Cerebellum (tissue), 4 donors: ENCODE measurements at places on chromosomes 1 and 21. TPM values are rescaled to one million over a fixed set of nuclear protein-coding genes. Genes with fewer than 3 reads are reported as not detected.

Gene DCDC2B
- not detected for total RNA-seq

- no peak for DNase-seq
These were observed 55.7 kb downstream of the HLCS start for GRCh38 chr21:36910581-36911307.

DNA sequence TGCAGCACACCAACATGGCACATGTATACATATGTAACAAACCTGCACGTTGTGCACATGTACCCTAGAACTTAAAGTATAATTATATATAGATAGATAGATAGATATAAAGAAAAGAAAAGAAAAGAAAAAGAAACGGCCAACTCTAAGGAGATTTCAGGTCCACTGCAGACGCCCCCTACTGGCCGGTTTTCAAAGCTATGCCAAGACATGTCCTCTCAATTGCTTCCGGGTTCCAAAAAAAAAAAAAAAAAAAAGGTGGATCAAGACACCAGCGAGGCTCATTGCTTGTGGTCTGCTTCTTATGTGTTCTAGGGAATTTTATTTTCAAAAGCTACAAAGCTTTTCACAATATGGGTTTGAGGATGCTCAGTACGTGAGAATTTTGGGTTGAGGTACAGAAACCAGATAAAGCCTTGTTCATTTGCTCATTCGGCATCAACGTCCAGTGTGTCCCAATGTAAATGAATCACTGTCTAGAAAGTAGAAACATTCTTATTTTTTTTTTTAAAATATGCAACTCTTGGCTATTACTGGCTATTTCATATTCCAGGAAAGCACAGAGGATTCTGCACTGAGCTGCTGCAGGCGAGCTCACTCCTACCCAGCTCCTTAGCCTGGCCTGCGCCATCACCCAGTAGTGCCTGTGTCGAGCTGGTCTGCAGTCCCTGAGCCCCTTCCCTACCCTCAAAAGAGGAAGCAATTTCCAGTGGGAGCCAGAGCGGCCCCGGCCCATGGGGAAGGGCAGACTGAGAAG is 643.0 kb downstream of the KIF26B start:
- DNase-seq: no peak

GRCh38 chr1:4152266-4152665 is 252.2 kb upstream of the C1orf174 start:
- no peak for DNase-seq

DNA sequence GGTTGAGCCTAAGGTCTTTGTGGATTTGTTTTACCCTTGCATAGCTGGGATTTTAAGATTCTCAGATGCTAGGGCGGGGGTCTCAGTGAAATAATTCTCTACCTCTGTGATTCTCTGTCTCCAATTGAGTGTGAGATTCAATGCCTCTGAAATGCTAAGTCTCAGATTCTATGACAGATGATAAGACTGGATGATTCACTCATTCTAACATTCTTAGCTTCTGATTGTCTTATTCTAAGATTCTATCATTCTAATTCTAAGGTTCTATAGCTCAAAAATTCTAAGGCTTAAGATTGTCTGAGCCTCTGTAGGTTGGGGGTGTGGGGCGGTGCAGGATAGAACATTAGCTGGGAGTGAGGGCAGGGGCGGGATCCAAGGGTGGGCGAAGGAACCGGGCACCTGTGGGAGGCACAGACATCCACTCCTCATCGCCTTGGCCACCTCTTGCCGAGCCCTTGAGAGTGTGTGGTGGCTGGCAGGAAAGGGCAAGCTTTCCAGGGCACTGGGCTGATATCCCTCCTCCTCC is 29.5 kb downstream of the ADGRB2 start:
- no peak for DNase-seq

Gene SPRR3
- not detected for total RNA-seq

Gene PLD5
- total RNA-seq: 16.5 TPM

GRCh38 chr1:245585252-245585959 is 430.6 kb downstream of the KIF26B start:
- no peak for DNase-seq

DNA sequence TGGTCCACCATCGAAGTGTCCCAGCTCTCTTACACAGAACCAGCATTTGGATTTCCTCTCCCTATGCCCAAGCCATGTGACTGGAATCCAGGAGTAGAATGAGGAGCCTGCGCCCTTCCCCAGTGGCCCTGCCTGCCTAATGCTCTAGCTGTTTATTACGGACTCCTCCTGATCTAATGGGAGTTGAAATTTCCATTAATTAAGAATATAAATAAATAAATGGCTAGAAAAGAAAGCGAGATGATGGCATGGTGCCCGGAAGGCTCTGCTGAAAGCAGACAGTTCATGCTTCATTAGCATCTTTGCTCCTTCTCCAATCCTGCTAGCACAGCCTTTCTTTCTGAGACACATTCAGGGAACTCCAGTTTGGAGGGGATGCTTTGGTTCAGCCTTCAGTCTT is 216.2 kb downstream of the SEC16B start:
- peak; percentile 2 for DNase-seq

Gene ATP1A2
- total RNA-seq: 118 TPM

Gene ST7L
- total RNA-seq: 34.8 TPM

DNA sequence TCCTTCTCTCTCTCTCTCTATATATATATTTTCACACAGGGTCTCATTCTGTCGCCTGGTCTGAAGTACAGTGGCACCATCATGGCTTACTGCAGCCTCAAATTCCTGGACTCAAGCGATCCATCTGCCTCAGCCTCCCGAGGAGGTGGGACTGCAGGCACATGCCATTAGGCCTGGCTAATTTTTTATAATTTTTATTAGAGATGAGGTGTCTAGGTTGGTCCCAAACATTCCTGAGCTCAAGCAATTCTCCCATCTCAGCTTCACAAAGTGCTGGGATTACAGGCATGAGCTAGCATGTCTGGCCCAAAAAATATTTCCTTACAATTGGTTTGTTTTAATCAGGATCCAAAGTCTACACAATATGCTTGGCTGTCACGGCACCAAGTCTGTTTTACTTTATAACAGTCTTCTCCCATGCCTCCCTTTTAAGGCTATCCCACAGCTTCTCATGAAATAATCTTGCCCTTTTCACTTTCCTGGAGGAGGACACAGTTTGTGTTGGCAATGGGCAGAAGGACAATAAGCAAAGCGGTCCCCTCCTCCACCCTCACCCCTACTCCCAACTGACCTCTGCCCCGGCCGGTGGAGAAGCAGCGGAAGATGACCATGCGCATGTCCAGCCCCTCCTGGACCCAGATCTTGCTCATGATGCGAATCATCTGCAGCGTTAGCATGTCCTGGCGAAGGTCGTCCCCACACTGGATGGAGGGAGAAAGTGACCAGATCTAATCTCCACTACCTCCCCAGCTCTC is 28.2 kb upstream of the PPP1R15B start:
- no peak for DNase-seq

GRCh38 chr21:25721987-25722386 is 12.7 kb downstream of the ATP5PF start:
- no peak for DNase-seq

GRCh38 chr1:168050880-168051279 is 85.8 kb downstream of the GPR161 start:
- no peak for DNase-seq

DNA sequence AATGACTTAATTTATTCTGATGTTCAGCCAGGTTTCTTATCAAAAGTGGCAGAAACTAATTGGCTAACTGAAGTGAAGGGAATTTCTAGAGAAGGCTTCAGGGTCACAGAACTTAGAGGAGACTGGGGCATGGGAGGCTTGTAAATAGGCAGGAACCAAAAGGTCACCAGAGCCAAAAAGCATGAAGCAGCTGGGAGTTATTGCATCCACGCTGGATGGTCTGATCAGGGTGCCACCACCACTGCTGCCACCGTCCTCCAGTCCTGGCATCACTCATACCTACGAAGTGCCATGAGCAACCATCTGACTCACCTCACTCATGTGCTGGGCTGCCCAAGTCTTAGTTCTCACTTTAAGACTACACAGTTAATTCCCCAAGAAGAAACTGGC is 82.5 kb upstream of the DPH5 start:
- no peak for DNase-seq

Gene DOP1B
- total RNA-seq: 23.8 TPM

DNA sequence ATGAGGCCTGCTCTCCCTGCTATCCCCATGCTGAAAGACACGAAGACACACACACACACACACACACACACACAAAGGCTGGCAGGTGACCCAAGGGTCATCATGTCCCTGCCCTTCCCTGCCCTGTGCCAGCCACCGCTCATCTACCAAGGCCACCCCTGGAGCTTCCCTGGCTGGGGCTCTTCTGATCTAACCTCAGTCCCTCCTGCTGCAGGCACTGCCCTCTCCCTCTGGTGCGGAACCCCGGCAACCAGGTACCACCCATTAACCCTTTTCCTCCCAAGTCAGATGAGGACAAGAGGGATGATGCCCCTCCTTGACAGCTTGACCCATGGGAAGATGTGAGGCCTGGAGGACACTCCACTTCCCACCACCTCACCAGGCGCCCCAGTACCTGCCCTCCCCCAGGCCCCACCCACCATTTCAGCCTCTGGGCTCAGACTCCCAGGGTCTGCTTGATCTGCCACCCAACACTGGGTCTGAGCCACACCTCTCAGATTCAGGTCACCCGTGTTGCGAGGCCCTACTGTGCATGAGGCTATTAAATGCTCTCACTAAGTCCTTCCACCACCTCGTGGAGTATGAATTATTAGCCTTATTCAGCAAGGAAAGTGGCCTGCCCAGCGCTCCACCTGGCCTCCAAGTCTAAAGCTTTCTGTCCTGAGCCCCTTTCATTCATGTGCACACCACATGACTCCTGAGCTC is 2.5 kb downstream of the SDC3 start:
- no peak for DNase-seq

DNA sequence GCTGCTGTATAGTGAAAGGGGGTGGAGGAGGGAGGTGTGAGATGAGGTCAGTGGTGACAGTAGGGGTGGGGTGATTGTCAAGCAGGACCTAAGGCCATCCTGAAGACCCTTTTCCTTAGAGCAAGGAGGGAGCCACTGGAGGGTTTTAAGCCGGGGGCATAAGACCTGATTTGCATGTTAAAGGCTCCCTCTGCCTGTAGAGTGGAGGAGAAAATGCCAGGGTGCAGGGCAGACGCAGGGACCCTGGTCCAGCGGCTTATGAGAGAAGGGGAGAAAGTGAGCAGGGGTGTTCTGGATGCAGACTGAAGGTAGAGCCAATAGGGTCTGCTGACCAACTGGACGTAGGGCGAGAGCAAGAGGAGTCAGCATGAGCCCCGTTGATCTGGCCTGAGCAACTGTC is 154.1 kb downstream of the TRABD2B start:
- DNase-seq: no peak

Gene AZIN2
- total RNA-seq: 8.7 TPM

DNA sequence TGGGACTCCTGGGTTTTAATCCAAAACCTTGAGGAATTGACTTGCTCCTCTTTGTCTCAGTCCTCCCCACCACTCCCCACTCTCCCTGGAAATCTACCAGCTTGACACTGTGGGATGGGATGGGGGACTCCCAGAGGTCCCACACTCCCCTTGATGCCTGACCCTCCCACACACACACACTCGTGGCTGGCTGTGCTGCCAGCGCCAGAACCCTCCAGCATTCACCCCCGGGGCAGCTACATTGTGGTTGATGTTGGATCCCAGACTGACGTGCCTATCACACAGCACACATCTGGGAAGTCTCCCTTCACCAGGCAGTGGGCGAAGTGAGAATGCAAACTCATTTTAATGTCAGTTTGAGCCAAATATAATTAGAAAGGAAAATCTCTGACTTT is 10.0 kb downstream of the KIRREL1 start:
- no peak for DNase-seq

DNA sequence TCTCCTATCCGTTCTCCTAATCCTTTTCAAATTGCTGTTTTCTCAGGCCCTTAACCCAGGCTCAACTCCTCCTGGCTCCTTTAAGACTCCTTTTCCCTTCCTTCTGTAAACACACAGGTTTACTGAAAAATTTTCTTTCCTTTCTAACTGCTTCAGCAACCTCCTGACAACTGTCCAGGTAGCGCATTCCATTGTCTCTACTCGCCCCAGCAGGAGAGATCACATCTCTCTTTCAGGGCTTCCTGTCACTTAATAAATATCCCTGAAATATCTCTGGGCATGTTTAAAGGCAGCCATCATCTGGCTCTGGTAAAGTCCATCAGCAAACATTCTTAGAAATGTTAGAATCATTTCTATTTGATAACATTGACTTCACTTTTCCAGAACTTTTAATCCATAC is 211.2 kb upstream of the PTBP2 start:
- no peak for DNase-seq

- DNase-seq: peak; percentile 67
These were observed 48.4 kb downstream of the COLGALT2 start for GRCh38 chr1:183989078-183989577.

Gene C1orf87
- not detected for total RNA-seq

- DNase-seq: no peak
These were observed 8.8 kb downstream of the ASAP3 start for GRCh38 chr1:23475134-23475628.

GRCh38 chr1:84166797-84167196 is 22.7 kb downstream of the PRKACB start:
- DNase-seq: no peak

Gene JAK1
- 70.7 TPM for total RNA-seq

Gene DVL1
- total RNA-seq: 46.0 TPM

DNA sequence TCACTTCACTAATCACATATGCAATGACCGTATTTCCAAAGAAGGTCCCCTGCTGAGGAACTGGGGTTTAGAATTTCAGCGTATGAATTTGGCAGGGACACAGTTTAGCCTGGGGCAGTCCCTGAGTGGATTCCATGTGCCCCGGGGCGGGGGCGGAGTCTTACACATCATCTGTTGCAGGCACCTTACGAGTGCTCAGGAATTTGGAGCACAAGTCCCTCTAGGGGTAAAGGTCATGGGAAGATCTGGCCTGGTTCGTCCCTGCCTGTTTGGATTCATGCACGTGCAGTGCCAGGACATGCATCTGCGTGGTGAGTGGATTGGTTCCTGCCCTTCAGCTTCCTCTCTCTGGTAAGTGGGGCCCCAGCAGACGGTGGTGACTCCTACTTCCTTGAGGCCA is 208.3 kb upstream of the C1orf174 start:
- no peak for DNase-seq

- DNase-seq: no peak
These were observed at the start of gene FOXE3 for GRCh38 chr1:47415728-47416318. Gene FOXE3 (plus strand): TSS chr1:47416285. CDS start chr1:47416316, 31 bp downstream.

- no peak for DNase-seq
These were observed at the start of gene ARID4B for GRCh38 chr1:235327559-235328270. Gene ARID4B (minus strand): TSS chr1:235328179. CDS start chr1:235326919, 1,260 bp downstream.

GRCh38 chr1:11052839-11053757 is 6.1 kb upstream of the MASP2 start:
- DNase-seq: no peak

GRCh38 chr1:4599951-4600481 is 54.4 kb upstream of the AJAP1 start:
- no peak for DNase-seq

Gene SAMD11
- 2.4 TPM for total RNA-seq

Gene PEAR1
- total RNA-seq: 1.8 TPM

Gene KCNJ15
- total RNA-seq: not detected

- DNase-seq: no peak
These were observed 11.9 kb downstream of the MEF2D start for GRCh38 chr1:156488566-156489165.

Gene S100A7A
- not detected for total RNA-seq

- no peak for DNase-seq
These were observed 273.8 kb downstream of the KCNJ6 start for GRCh38 chr21:37642493-37642892.
